ENCODE measurements at places on chromosomes 7 and 10.

- no peak overlapping the region for H3K4me3 ChIP-seq
- no peaks in the 10 kb centered on the region for H3K4me1 ChIP-seq
- no peaks in the 10 kb centered on the region for H3K36me3 ChIP-seq
- DNase-seq = no peak
- no peak overlapping the region for H3K27ac ChIP-seq
Measured at GRCh38 chr10:49593998-49594397, 16.1 kb upstream of the SLC18A3 start.

DNA sequence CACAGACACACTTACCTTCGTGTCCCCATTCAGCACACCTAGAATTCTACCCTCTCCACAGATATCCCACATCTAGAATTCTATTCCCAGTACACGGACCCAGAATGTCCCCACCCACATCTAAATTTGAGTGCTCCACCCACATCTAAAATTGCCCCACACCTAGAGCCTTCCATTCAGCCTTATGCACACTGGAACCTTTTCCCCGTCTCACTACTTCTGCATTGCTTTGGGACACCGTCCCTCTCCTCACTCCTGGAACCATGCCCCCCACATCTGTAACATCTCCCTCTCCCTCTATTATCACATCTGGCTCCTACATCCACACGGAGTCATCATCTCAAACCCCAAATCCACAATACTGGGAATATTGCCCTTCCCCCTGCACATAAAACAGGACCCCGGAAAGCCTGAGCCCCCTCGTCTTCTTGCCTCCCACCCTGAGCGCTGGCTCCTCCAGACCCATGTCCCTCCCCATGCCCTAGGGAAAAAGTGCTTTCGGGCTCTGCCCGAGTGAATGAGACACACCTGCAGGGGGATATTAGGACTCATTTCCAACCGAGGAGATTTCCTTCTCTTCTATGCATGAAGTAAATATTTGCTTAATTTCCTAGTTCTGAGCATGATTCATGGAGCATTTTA, 125.8 kb upstream of the UNC5B start:
- H3K4me3 ChIP-seq = no peak overlapping the region
- no peaks in the 10 kb centered on the region for H3K36me3 ChIP-seq
- H3K27ac ChIP-seq = no peak overlapping the region
- H3K27me3 ChIP-seq = peaks cover 10% of the 10 kb centered on the region

GRCh38 chr10:28769091-28769604, 91.8 kb downstream of the BAMBI start:
- no peaks in the 10 kb centered on the region for H3K36me3 ChIP-seq
- DNase-seq = no peak
- H3K27ac ChIP-seq = no peak overlapping the region
- no peaks in the 10 kb centered on the region for H3K4me1 ChIP-seq
- H3K4me3 ChIP-seq = no peak overlapping the region
- peaks cover 17% of the 10 kb centered on the region for H3K27me3 ChIP-seq

GRCh38 chr10:24350070-24350921, 141.4 kb downstream of the KIAA1217 start:
- no peaks in the 10 kb centered on the region for H3K27me3 ChIP-seq
- peaks cover 6% of the 10 kb centered on the region for H3K4me1 ChIP-seq
- H3K36me3 ChIP-seq = no peaks in the 10 kb centered on the region
- H3K27ac ChIP-seq = peak overlapping the region; percentile 48
- DNase-seq = peak; percentile 79
- H3K4me3 ChIP-seq = no peak overlapping the region

GRCh38 chr7:48244864-48245271, 73.6 kb downstream of the ABCA13 start:
- no peaks in the 10 kb centered on the region for H3K36me3 ChIP-seq
- no peaks in the 10 kb centered on the region for H3K27me3 ChIP-seq
- peak; percentile 49 for DNase-seq

DNA sequence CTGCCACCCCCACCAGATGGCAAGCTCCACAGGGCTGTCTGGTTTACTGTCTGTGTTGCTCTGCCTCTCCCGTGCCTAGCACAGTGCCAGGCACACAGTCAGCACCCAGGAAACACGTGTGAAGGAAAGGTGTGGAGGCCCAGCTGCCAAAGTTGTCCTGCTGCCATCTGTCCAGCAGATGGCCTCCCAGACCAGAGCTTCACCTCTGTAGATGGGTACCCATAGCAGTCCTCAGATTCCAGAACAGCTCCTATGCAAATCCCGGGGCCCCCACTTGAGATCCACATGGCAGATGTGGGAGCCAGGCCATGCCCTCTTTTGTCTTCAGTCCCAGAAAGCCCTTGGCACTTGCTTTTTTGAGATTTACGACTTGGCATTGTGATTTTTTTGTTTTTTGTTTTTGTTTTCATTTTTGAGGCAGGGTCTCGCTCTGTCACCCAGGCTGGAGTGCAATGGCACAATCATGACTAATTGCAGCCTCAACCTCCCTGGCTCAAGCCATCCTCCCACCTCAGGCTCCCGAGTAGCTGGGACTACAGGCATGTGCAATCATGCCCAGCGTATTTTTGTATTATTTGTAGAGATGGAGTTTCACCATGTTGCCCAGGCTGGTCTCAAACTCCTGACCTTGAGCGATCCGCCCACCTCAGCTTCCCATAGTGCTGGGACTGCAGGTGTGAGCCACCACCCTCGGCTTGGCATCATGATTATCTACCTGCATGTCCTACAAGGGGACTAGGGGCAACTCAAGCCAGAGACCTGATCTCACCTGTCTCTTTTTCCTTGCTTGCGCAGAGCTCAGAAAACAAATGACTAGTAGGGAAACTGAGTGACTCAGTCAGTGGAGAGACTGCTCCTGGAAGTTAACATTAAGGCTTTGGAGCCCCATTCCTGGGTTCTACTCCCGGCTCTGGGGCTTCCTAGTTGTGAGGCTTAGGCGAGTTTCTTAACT, 16.9 kb upstream of the PALD1 start:
- H3K27ac ChIP-seq = no peak overlapping the region
- peaks cover 24% of the 10 kb centered on the region for H3K27me3 ChIP-seq
- DNase-seq = peak; percentile 50
- H3K4me1 ChIP-seq = peaks cover 2% of the 10 kb centered on the region

DNA sequence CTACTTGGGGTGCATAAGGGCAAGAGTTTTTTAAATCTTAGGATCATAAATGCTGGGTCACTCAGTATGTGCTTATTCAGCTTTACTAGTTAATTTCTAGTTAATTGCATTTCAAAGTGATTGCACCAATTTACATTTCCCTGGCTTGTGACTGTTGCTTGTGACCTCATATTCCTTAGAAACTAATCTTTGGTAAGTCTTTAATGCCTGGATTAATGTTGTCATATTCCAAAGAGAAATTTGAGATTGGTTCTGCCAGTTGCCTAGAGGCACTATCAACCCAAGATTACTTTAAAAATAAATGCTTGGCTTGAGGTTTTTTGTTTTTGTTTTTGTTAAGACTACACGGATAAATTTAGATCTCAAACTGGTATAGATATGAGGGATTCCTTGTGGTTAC, 103.1 kb downstream of the ANK3 start:
- no peak for DNase-seq
- no peaks in the 10 kb centered on the region for H3K4me1 ChIP-seq
- no peaks in the 10 kb centered on the region for H3K27me3 ChIP-seq

- H3K4me1 ChIP-seq = no peaks in the 10 kb centered on the region
- no peak for DNase-seq
- no peak overlapping the region for H3K27ac ChIP-seq
- no peaks in the 10 kb centered on the region for H3K27me3 ChIP-seq
- H3K36me3 ChIP-seq = no peaks in the 10 kb centered on the region
- no peak overlapping the region for H3K4me3 ChIP-seq
Measured at GRCh38 chr7:108307194-108307593, 149.0 kb downstream of the NRCAM start.

DNA sequence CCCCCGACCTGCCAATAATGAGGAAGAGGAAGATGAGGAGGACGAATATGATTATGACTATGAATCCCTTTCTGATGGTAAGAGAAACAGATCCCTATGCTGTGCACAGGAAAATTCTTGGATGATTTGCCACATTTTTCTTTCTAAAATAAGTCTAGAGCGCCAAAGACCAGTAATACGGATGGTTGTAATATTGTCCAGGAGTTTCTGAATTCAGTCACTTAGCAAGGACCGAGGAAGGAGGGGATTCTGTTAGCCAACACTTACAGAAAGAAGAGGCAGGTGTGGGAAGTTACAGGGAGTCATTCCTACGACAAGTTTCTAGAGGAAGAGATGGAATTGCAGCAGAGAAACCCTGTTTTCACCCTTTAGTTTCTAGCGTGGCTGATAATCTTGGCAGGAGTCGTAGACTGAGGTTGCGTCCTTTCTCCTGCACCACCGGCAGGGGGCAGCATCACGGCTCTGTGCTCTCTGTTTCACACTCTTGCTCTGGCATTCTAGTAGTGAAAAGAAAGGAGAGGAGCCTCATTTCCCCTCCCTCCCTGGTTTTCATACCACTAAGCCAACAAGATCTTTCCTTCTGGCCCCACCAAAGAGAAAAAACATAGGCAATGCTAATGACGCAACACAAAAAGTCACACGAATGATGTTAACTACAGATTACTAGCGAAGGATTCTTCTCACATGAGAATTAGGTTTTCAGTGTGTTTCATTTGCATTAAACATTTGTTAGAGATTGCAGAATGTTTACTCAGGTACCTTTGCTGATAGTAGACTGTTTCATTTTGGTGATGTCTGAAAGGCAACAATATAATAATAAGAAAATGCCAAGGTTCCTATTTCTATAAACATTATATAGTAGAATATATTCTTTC, 82.7 kb downstream of the NOC3L start:
- no peaks in the 10 kb centered on the region for H3K36me3 ChIP-seq
- H3K27me3 ChIP-seq = no peaks in the 10 kb centered on the region
- H3K4me3 ChIP-seq = no peak overlapping the region
- DNase-seq = peak; percentile 29

DNA sequence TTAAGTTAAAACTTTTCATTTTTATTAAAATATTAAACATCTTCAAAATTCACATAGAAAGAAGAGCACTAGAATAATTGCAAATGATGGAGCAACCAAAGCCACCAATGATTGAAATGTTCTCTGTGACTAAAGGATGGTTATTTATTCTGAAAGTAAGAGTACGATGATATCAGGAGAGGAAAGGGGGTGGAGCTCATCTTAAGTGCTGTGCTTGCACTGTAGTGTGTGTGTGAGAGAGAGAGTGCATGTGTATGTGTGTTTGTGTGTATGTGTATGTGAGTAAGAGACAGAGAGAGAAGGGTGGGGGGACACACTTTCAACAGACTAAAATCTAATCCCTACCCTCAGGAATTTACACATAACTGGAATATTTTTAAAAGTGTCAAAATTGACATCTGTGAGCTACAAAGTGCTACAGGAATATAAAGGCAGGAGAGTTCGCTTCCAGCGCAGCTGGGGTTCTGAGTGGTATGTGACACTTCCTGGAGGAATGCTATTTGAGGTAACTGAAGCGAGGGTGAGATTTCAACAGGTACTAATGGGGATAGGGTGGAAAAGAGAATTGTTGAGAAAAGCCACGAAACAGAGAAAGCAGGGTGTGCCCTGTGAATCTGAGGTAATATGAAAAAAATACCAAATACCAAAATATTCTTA, 57.2 kb upstream of the SMNDC1 start:
- no peak overlapping the region for H3K27ac ChIP-seq
- peaks cover 18% of the 10 kb centered on the region for H3K4me1 ChIP-seq
- DNase-seq = no peak
- no peaks in the 10 kb centered on the region for H3K36me3 ChIP-seq

DNA sequence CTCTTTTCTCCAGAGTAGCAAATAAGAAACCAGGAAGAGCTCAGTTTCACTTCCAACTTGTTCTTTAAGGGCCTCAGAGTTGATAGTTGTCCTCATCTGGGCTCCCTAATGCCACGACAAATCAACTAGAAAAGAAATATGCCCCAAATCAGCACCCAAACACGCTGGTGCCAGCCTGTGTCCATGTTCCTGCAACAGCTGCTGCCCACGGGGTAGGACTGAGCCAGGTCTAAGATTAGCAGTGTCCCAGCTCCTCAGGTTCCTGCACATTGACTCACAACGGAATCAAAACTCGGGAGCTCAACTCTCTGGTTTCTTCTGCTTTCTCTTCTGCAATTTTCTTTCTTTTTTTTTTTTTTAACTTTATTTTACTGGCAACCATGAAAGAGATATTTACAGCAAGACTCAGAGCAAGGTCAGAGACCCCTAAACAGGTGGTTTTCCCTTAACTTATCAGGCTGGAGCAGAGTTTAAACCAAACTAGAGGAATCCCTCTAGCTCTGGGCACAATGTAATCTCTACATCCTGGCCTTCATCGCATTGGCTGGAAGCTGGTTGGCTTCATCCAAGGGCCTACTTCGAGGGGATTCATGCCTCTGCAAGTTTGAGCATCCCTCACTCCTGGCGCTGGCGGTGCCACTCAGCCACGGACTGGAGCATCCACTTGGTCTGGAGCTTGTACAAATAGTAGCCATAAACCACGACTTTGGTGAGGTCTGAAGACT, 126.1 kb downstream of the PFKFB3 start:
- H3K27me3 ChIP-seq = no peaks in the 10 kb centered on the region
- no peaks in the 10 kb centered on the region for H3K36me3 ChIP-seq
- no peak for DNase-seq

GRCh38 chr7:142188154-142188553, 69.7 kb downstream of the PRSS58 start:
- DNase-seq = no peak
- no peaks in the 10 kb centered on the region for H3K27me3 ChIP-seq
- no peak overlapping the region for H3K4me3 ChIP-seq
- H3K36me3 ChIP-seq = no peaks in the 10 kb centered on the region

GRCh38 chr10:70074165-70074564, 21.5 kb downstream of the MACROH2A2 start:
- H3K27ac ChIP-seq = no peak overlapping the region
- 0 out of 2 replicates have a peak, but pooled peaks cover 1% of the 10 kb centered on the region for H3K4me1 ChIP-seq

DNA sequence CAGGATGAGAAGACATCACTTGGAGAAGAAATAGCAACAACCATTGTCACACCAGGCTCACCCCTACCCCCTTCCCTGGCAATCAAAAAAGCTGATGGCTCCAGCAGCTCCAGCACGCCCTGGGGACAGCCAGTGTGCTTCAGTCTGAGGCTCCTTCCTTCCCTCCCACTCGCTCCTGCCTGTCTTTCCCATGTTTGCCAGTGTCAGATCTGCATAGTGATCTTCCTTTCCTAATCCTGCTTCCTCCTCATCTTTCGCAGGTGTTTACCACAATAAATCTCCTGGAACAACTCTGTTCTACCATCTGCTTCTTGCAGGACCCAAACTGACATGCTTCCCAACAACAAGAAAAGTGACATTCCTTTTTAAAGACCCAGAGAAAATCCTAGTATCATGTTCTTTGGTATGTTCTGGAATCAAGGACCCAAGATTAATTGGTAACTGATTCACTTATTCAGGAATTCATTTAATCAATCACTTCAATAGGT, 57.1 kb downstream of the STEAP1B start:
- no peak overlapping the region for H3K27ac ChIP-seq
- H3K36me3 ChIP-seq = no peaks in the 10 kb centered on the region
- no peak for DNase-seq
- H3K4me1 ChIP-seq = peaks cover 2% of the 10 kb centered on the region
- no peak overlapping the region for H3K4me3 ChIP-seq
- no peaks in the 10 kb centered on the region for H3K27me3 ChIP-seq

DNA sequence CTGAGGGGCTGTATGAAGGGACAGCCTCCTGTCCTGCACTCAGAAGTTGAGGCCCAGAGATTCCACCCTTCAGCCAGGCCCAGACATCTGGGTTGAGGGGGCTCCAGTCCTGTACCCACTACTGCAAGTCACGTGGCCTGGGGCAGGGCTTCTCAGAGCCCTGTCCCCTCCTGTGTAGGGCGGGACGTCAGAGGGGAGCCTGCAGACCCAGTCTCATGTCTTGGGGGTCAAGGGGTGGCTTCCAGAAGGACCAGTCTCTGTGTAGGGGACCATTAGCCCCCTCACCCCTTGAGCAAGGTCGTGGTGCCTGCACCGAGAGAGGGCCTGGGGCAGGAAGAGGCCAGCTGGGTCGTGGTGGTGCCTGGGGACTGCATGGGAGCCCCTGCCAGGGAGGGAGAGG, 593 bp upstream of the PILRA start:
- DNase-seq = no peak
- no peak overlapping the region for H3K4me3 ChIP-seq
- H3K27me3 ChIP-seq = no peaks in the 10 kb centered on the region

Data from IMR-90 (cell line).